HFFc6 (cell line): ENCODE measurements at places on chromosomes 7 and 10.

DNA sequence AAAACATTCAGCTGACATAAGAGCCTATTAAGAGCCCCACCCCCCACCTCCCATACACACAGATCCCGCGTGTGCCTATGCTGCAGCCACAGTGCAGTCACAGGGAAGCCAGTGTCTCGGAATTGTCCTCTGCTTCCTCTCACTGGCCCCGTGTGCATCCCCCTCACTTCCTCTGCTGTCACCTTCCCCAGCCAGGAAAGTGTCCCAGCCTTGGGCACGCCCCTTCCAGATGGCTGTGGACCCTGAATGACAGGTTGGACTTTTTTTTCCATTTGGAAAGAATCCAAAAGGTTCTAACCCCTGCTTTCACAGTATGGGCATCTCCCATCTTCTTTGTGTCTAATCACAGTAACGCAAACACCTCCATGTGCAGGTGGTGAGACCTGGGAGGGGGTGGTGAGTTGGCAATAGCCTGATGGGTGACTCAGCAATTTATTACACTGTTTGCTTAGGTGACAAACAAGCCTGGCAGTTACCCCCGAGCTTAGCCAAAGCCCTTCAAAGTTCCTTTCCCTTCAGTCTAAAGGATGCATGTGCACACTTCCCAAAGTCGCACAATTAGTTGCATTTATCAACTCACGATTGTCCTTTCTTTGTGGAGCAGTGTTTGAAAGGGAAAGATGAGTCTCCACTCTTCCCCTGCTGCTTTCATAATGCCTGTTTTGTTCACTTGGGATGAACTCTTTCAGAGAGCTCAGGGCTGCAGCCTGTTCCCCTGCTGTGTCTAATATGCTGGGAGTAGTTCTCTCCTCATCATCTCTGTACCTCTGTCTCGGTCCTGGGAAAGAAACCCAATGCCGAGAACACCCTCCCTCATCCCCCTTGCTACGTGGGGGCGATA is 67.5 kb upstream of the EFCAB10 start:
- peaks cover 6% of the 10 kb centered on the region; the same call in 1 of the 2 replicates for H3K36me3 ChIP-seq
- no peak for DNase-seq
- peaks cover 26% of the 10 kb centered on the region for H3K4me1 ChIP-seq
- no peak overlapping the region for H3K4me3 ChIP-seq

DNA sequence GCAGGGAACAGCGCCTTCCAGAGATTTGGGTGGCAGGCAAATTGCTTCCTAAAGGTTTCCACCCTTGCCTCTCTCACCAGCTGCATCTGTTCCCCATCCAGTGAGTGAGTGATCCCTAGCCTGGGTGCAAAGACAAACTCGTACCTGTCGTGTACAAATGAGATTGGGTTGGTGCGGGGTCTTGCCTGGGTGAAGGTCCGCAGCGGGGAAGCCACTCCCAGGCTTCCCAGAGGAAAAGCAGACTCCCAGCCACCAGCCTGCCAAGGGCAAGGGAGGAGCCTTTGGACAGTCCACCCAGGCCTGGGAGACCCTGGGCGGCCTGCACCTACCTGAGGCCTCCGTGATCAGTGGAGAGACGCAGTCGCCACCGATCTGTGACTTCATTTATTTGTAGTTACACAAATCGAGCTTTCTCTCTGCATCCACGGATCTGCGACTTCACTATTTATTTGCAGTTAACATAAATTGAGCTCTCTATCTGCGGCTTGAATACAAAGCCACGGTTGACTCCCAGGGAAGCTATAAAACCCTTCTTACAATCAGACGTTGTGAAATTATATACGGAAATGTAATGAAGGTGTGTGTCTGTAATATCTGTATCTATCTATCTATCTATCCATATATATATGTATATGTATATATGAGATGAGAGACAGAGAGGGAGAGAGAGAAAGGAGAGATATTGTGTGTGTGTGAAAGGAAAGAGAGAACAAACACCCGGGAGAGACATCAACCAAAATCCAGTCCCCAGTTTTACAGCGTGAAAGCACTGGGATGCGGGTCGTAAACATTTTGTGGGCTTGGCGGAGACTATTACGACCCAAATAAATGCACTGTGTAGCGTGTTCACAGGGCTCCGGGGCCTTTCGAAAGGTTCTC is 3.0 kb upstream of the HOXA7 start:
- H3K36me3 ChIP-seq = peaks cover 31% of the 10 kb centered on the region
- DNase-seq = no peak
- no peak overlapping the region; the same call in 1 of the 2 replicates for H3K4me3 ChIP-seq
- peaks cover 13% of the 10 kb centered on the region for H3K4me1 ChIP-seq

- H3K4me3 ChIP-seq = no peak overlapping the region
- no peaks in the 10 kb centered on the region for H3K4me1 ChIP-seq
- H3K36me3 ChIP-seq = no peaks in the 10 kb centered on the region
- peaks cover 3% of the 10 kb centered on the region for H3K27me3 ChIP-seq
- H3K27ac ChIP-seq = no peak overlapping the region
- no peak for DNase-seq
These were observed 76.8 kb downstream of the ALOX5 start for GRCh38 chr10:45450866-45451265.

- H3K36me3 ChIP-seq = no peaks in the 10 kb centered on the region
- peaks cover 6% of the 10 kb centered on the region for H3K27me3 ChIP-seq
- H3K4me1 ChIP-seq = peaks cover 12% of the 10 kb centered on the region
- no peak overlapping the region for H3K4me3 ChIP-seq
- no peak overlapping the region for H3K27ac ChIP-seq
- no peak for DNase-seq
These were observed 281.1 kb downstream of the PLXNA4 start for GRCh38 chr7:132295175-132295574.

- H3K36me3 ChIP-seq = no peaks in the 10 kb centered on the region
- peaks cover 24% of the 10 kb centered on the region for H3K4me1 ChIP-seq
- H3K4me3 ChIP-seq = no peak overlapping the region
- DNase-seq = no peak
- H3K27me3 ChIP-seq = no peaks in the 10 kb centered on the region
- no peak overlapping the region for H3K27ac ChIP-seq
These were observed 70.6 kb downstream of the CCDC71L start for GRCh38 chr7:106590209-106590816.
